ENCODE measurements at places on chromosomes 6 and 20. TPM values are rescaled to one million over a fixed set of nuclear protein-coding genes. Genes with fewer than 3 reads are reported as not detected.
A peak's percentile ranks its signal among the peaks of the same experiment; 100 is the strongest.

GRCh38 chr6:155077331-155077730 lies 82.2 kb downstream of the TIAM2 start:
- H3K36me3 ChIP-seq = no peaks in the 10 kb centered on the region
- DNase-seq = no peak
- H3K4me1 ChIP-seq = peaks cover 30% of the 10 kb centered on the region
- H3K4me3 ChIP-seq = no peak overlapping the region
- H3K27ac ChIP-seq = no peak overlapping the region

GRCh38 chr6:32298632-32299336 lies 72.9 kb downstream of the TSBP1 start:
- no peaks in the 10 kb centered on the region for H3K36me3 ChIP-seq
- H3K4me3 ChIP-seq = no peak overlapping the region
- H3K4me1 ChIP-seq = peaks cover 3% of the 10 kb centered on the region

DNA sequence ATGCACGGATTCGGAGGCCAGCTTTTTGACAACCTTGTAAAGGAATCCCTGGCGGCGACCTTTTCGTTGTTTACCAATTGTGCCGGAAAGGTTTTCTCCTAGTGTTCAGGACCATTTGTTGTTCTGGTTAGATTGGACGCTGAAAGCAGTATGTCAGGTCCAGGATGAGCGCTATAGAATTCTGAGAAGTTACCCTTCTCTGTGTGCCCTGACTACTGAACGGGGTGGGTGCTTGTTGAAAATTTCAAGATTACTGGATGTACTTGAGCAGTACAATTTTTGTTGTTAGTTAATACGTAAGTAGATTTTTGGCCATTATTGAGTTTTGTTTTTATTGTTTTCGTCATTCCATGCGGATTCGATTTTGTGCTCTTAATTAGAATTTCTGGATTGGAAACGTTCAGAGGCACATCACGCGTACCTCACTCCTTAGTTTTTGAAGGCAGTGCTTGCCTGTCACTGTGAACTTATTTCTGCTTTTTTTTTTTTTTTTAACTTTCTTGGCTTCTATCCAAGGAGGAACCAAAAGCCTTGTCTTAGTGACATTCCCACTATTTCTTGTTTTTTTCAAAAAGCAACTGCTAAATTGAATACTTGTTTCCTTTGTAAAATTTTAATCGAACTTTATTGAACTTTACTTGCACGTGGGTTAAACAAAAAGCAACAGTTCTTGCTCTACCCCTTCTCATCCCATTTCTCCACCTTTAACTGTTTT lies 898 bp downstream of the XRN2 start:
- peaks cover 31% of the 10 kb centered on the region for H3K36me3 ChIP-seq
- H3K4me3 ChIP-seq = peak overlapping the region; percentile 97
- H3K27ac ChIP-seq = peak overlapping the region; percentile 99
- H3K4me1 ChIP-seq = peaks cover 36% of the 10 kb centered on the region
- no peak for DNase-seq

- peaks cover 3% of the 10 kb centered on the region for H3K27me3 ChIP-seq
- H3K4me3 ChIP-seq = no peak overlapping the region
- peaks cover 36% of the 10 kb centered on the region for H3K4me1 ChIP-seq
- no peaks in the 10 kb centered on the region for H3K36me3 ChIP-seq
Observed at GRCh38 chr20:23160536-23161243, 74.6 kb upstream of the CD93 start.

GRCh38 chr20:48338717-48339116 lies 489.1 kb downstream of the PREX1 start:
- peaks cover 8% of the 10 kb centered on the region for H3K4me1 ChIP-seq
- H3K4me3 ChIP-seq = no peak overlapping the region
- DNase-seq = no peak
- peaks cover 10% of the 10 kb centered on the region for H3K27me3 ChIP-seq
- H3K27ac ChIP-seq = no peak overlapping the region
- H3K36me3 ChIP-seq = no peaks in the 10 kb centered on the region

Gene PI3
- total RNA-seq = not detected
